ENCODE measurements at places on chromosomes 12 and 14.
A peak's percentile ranks its signal among the peaks of the same experiment; 100 is the strongest.

- peak; percentile 15 for DNase-seq
These were observed 202.1 kb upstream of the MYL2 start for GRCh38 chr12:111122458-111122878.

GRCh38 chr12:113456761-113457160 lies 14.9 kb downstream of the LHX5 start:
- DNase-seq: no peak

DNA sequence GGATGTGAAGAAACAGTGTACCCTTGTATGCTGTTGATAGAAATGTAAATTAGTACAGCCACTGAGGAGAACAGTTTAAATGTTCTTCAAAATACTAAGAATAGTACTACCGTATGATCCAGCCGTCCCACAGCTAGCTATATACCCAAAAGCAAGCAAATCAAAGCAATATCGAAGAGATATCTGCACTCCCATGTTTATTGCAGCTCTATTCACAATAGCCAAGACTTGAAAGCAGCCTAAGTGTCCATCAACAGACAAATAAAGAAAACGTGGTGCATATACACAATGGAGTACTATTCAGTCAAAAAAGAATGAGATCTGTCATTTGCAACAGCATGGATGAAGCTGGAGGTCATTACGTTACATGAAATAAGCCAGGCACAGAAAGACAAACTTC lies 88.5 kb upstream of the SLC38A4 start:
- DNase-seq: no peak

- no peak for DNase-seq
These were observed 312.2 kb upstream of the DIO3 start for GRCh38 chr14:101248840-101249675.

DNA sequence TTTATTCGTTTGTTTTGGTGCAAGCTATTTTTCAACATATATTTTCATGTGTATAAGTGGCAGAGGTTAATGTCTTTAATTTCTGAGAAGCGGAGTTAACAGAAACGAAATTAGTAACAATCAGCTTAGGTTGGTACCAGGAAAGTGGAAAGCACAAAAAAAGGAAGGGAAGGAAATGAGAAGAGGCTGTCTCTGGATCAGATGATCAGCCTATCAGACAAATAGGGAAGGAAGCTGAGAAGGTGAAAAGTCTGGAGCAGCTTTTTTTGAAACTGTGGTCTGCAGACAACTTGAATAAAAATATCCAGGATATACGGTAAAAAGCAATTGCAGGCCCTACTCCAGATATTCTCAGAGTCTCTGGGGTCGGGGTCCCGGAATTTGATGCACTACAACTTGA lies 265.0 kb downstream of the SSPN start:
- no peak for DNase-seq

DNA sequence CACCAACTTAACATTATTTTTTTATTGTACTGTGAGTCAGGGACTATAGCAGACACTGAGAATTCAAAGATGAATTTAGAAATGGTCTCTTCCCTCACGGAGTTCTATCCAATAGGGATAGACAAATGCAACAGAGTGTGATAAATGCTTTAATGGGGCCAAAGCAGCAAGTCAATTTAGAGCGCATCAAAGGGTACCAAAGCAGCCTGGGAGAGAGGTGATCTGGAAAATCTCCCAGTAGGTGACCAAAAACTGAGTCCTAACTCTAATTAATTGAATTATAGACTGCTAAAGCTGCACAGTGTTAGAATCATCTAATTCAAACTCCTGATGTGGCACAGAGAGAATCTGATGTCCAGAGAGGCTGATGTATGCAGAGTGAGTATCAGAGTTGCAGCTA lies 2.6 kb downstream of the LIN7A start:
- no peak for DNase-seq

DNA sequence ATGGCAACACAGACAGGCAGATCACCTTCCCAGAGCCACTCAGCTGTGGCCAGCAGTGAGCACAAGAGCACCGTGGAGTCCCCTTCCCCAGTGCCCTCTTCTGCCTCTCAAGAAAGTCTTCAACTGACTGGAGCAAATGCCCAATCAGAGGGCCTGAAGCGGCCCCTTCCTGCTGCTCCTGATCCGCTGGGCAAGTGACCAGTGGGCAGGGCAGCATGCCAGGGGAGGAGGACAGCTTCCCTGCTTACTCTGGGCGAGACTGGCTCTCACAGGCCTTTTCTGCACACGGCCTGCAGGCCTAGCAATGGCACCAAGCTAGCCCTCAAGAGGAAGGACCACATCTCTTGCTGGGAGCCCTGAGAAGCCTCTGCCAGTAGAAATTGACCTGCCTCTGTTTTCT lies 890 bp downstream of the KRT71 start:
- DNase-seq: no peak

DNA sequence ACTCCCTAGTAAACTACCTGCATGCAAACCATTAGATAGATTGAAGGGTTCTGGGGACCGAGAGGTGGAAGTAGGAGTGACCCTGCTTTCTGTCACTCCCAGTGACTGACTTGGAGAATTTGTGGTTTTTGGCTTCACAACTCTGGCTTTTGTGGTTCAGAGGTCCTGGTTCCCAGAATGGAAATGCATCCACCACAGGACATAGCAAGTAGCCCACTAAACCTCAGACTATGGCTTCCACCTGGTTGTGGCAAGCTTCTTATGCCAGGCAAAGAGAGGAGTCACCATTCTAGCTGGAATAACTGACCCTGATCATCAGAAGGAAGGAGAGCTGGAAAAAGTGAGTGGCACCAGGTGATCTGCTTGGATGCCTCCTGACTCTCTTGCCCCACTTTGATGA lies 162.4 kb upstream of the TMEM260 start:
- no peak for DNase-seq
